Effector memory CD4-positive, alpha-beta T cell (primary cell): ENCODE measurements at places on chromosomes 7 and 10.

GRCh38 chr7:10875080-10875479 lies 98.6 kb upstream of the PHF14 start:
- DNase-seq: no peak

DNA sequence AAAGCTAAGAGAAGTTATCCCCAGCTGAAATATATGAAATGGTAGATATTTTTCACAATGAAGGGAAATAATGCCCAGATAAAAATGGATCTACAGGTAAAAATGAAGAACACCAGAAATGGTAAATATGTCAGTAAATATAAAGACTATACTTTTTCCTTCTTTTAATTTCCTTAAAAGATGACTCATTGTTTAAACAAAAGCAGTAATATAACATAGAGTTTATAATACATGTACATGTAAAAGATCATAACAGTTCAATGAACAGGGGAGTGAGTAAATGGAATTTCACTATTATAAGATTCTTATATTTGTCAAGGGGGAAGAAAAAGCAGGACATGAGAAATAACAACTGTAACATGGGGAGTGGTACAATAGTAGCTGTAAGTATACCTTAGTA lies 7.4 kb downstream of the POT1 start:
- no peak for DNase-seq

GRCh38 chr7:32890793-32891042 lies 842 bp downstream of the KBTBD2 start:
- DNase-seq: no peak

GRCh38 chr10:28628184-28628893 lies 49.0 kb upstream of the BAMBI start:
- peak; percentile 24 for DNase-seq

DNA sequence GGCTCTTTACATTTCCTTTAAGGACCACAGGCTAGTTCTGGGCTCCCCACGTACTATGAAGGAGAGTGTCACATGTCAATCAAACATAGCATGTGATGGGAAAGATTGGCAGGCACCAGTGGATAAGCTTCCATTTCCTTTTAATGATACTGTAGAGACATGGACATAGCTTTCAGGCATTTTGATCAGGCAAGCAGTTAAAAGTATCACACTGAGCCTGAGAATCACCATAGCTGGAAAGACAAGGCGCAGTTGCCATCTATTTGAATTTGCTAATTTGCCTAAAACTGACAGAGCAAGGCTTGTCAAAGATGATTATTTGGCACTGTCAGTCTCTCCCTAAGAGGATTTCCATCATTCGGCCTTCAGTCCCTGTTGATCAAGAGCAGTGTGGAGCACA lies 263.4 kb upstream of the TAC1 start:
- DNase-seq: no peak

DNA sequence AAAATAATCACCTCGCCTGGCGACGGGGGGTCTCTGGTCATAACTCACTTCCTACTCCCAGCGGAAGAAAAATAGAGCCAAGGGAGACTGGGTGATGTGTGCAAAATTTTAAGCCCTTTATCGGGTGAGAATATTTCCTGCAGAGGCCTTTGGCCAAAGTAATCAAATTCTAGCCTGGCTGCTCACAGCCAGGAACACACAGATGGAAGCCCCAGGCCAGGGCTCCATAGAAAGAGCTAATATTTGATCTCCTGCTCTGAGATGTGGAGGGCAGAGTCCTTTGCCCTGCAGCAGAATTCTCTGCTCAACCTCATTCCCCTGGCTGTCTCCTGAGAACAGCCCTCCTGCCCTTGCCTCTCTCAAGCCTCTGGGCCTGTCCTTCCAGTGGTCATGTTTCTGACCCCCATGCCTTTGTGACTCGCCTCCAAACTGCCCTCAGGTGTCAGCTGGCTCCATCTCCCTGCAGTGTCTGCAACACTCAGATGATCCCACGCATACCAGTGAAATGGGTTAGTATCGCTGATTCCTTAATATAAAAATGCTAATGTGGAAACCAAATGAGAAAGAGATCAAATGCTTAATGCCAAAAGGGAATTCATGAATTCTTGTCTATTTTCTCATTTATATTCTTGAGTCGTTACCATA lies 34.5 kb downstream of the FRMD4A start:
- DNase-seq: no peak

DNA sequence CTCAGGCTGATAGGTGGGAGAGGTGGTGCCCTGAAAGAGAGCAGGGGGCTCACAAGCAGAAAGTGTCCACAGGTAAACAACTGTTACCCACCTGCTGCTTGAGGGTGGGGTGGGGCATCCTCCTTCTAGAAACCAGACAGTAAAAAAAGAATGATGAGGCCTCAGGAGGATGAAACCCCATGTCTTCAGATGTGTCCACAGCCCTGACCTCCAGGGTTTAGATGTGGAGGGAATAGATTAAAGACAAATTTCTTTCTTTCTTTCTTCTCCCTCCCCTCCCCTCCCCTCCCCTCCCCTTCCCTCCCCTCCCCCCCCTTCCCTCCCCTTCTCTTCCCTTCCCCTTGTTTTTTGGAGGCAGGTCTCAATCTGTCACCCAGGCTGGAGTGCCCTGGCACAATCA lies 333.5 kb upstream of the NUPR2 start:
- no peak for DNase-seq

DNA sequence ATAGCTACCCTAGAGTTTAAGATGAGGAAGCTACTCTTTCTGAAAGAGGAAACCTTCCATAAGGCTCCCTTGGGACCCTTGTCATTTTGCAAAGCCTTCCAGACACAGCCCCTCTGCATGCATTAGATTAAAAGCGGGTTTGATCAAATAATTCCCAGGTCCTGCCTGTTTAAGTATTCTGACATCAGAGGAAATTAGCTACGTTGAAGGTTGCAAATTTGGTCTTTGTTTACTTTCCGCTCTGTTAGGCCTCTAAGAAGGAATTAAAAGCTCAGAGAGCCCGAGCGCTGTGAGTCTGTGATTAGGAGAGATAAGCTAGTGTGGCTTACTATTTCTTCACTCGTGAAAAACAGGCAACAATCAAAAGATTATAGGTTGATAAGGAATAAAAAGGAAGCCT lies 1.4 kb upstream of the THSD7A start:
- no peak for DNase-seq

DNA sequence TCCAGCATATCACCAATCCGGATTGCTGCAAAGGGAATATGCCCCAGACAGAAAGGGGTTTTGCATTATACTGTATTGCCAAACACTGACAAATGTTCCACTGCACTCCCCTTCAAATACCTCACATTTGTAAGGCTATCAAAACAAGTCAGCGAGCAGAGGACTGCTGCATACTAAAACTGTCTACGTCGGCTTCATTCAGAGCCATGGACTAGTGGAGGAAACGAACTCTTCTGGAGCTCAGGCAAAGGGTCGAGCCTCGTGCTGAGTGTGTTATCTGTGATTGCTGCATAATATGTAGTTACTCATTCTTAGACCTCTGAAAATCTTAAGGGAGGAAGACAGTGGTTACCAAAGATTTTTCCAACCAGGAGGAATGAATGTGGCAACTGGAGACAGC lies 200.2 kb downstream of the DYNC1I1 start:
- DNase-seq: no peak

DNA sequence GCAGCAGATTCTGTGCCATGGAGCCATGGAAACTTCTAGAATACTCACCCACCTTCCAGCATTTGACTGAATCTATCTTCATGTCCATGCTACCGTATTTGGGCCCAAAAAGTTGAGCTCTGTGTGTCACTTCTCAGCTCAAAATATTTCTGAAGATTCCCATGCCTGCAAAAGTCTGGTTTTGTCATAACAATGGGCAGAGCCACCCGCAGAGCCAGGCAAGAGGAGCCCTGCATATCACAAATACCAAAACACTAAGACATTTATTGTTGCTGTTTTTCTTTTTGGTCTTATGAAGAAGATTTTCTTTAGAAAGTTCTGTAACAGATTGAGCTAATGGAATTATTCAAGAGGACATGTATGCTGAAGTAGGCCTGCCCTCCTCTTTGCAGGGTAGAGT lies 68.1 kb downstream of the PRTFDC1 start:
- DNase-seq: no peak

- DNase-seq: no peak
Observed at GRCh38 chr10:104032144-104032775, 53.4 kb downstream of the COL17A1 start.

DNA sequence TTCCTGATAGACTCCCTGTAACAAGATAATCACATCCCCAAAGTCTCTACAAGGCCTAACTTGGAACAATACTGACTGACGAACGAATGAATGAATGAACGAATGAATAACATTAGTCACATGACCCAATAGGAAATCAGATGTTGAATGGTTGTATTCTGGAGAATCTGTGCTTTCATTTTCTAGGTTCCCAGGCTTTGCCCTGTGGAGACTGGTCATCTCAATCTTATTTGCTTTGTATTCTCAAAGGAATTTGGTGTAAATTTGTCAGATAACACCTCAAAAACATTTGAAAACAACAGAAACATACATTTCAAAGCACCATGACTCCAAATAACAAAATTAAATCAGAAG lies 69.6 kb upstream of the COL1A2 start:
- DNase-seq: no peak

DNA sequence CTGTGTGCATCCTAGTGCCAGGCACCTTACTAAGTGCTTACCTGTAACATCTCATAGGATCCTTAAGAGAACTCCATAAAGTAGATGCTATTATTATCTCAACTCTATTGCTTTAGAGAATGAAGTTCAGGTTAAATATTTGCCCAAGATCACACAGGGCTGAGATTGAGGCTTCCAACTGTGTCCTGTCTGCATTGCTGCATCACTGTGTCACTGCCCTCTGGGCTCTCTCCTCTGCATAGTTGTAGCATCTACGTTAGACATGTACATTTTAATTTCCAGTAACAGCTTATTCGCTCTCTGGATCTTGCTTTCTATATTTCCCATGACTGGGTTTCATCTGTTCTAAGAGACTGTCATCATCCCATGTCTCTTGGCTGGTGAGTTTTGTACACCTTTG lies 63.6 kb upstream of the FZD8 start:
- DNase-seq: no peak

GRCh38 chr10:104267721-104268404 lies 1.1 kb upstream of the GSTO2 start:
- no peak for DNase-seq

DNA sequence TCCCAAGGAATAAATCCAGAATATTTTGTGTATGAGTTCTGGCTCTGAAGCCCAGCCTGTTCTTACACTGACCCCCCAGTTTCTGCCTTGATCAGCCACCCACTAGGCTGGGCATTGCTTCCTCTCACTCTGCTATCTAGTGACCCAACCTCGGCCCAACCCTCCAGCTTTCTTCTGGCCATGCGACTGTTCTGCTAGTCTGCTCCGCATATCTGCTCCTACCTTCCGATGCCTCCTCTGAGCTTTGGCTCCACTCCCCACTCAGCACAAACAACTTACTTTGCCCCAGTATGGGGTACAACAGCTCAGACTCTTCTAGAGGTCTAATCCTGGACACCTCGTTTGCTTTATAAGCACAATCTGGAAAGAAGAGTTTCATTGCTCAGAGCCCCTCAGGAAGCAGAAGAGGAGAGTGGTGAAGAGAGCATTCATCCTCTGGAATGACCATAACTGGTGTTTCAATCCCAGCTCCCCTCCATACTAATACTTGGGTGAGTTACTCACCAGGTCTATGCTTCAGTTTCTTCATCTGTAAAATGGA lies 99.6 kb downstream of the NPSR1 start:
- DNase-seq: no peak

- no peak for DNase-seq
Observed at GRCh38 chr7:92768501-92769393, 67.6 kb downstream of the CDK6 start.

- no peak for DNase-seq
Observed at GRCh38 chr7:259751-260405, 30.1 kb upstream of the FOXL3 start.

DNA sequence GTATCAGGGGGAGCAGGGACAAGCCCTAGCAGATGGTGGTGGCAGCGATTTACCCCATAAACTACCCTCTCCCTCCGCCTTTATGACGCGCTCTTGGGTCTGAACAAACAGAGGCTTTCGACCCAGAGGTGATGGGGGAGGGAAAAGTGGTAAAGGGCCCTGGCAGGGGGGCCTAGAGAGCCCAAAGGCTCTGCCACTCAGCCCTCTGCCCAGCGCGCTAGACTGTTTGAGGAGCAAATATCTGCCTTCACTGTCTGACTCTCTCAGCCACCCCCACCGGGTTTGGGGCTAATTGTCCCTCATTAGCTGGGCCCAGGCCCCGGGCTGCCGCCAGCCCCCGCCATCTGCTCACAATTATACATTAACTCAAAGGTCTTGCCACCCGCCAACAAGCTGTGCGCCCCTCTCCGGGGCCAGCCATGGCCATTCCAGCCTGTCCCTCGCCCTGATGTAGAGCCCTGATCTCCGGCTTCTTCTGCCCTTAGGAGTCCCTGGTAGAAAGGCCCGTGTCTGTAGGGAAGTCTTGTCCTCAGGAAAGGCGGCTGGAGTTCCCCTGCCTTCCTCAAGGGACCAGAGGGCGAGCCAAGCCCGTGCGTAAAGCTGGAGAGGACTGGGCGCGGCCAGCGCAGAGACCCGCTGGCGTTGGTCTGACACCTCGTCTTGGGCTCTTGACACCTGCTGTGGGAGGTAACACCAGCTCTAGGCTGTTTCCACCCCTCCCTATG lies 1.9 kb upstream of the PAX4 start:
- DNase-seq: no peak
